Body of pancreas (tissue), 4 donors: ENCODE measurements at places on chromosomes 11 and 22. TPM values are rescaled to one million over a fixed set of nuclear protein-coding genes. Genes with fewer than 3 reads are reported as not detected.

Gene OPCML
- total RNA-seq = not detected

Gene PNPLA3
- total RNA-seq = 0.78 TPM

- DNase-seq = no peak
Observed at GRCh38 chr22:45462034-45462655, 40.5 kb upstream of the FBLN1 start.

DNA sequence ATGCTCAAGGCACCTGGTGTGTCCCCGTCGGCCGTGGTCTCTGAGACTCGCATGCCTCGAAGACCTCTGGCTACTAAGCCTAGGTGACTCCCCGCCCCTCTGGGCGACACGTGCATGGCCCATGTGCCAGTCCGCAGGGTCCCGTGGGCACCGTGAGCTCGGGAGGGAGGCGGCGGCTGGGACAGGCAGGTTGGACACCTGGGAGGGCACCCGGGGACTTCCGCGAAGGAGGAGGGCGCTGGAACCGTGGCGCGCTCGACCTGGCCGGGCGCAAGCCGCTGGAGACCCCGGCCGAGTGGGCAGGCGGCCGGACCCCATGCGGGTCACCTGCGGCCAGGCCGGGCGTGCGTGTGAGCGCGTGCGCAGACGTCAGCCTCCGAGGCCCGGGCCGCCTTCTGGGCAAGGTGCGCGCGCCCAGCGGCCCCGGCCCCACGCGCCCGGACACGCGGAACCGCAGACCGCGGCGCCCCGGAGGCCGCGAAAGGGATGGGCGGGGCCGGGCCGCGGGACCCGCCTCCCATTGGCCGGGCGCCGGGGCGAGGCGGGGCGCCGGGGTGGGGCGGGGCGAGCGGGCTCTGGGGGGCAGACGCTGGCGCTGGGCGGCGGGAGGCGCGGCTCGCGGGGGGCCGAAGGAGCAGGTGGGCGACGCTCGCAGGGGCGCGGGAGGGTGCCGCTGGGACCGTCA, 579 bp upstream of the RASD2 start:
- peak; percentile 64 for DNase-seq

DNA sequence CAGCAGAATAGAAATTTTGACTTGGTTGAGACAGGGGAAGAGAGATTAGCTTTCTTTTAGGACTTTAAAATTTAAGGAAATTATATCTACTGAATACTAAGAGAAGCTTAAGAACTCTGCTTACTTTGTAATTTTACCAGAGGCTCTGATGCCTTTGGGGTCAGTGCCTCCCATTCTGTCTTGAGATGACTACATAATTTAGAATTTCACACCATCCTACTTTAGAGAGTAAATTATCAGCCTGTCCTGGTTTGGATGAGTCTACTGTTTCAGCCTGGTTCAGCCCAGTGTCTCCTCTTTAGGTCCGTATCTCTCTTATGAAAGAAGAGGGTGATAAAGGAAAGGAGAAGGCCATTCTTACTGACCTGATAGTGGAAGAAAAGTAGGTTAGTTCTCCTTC, 9.8 kb downstream of the NUCB2 start:
- no peak for DNase-seq

DNA sequence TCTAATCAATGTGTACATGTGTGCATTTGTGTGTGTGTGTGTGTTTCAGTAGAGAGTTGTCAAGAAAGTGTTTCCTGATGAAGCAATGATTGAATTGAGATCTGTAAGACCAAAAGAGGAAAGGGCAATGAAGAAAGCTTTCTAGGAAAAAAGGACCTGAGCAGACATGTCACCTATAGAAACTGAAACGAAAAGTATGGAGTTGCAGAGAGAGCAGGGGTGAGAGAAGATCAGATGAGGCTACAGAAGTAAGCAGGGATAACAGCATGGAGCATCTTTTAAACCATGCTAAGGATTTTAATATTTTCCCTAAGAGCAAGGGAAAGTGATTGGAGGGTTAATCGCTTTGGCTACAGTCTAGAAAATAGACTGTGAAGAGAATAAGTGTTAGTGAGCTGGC, 1459.4 kb upstream of the TENM4 start:
- DNase-seq = no peak

DNA sequence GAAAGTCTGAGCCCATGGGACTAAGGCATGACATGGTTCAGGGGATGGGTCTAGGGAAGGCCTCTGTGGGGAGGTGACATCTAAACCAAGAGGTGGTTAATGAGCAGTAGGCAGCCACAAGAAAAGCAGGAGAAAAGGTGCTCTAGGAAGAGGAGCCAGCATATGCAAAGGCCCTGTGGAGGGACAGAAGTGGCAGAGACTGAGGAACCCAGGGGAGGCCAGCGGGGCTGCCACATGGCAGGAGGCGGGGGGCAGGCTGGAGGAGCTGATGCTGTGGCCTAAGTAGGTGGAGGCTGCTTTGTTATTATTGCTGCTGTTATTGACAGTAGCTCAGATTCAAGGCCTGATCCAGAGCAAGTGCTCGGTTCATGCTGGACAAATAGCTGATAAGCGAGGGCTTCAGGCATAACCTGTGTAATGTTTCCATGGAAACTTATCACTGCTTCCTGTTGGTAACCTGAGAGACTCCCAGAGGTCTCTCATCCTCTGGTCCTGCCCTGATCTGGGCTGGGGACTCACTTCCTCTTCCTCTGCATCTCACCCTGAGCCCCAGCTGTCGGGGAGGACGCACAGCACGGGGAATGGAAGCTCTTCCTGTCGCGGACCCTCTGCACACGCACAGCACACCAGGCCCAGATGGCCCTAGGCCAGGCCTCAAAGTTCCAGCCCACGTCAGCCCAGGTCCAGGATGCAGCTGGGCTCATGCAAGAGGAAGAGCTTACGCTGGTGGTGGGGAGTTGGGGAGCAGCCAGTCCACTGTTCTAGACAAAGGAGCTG, 75.2 kb upstream of the TP53I11 start:
- DNase-seq = peak; percentile 27

DNA sequence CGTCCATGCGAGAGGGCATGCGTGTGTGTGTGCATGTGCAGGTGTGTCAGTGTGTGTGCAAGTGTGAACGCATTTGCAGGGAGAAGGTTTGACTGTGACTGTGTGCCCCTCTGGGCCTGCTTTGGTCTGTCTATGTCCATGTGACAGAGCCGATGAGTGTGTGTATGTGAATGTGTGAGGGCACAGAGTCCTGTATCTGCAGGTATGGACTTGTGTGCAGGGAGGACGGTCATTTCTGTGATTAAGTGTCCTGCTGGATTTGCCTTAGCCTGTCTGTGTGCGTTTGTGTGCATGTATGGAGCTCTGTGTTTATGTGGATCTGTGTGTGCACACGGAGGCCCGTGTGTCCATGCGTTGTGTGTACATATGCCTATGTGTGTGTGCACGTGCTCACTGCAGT, 5.4 kb downstream of the EMID1 start:
- DNase-seq = no peak

DNA sequence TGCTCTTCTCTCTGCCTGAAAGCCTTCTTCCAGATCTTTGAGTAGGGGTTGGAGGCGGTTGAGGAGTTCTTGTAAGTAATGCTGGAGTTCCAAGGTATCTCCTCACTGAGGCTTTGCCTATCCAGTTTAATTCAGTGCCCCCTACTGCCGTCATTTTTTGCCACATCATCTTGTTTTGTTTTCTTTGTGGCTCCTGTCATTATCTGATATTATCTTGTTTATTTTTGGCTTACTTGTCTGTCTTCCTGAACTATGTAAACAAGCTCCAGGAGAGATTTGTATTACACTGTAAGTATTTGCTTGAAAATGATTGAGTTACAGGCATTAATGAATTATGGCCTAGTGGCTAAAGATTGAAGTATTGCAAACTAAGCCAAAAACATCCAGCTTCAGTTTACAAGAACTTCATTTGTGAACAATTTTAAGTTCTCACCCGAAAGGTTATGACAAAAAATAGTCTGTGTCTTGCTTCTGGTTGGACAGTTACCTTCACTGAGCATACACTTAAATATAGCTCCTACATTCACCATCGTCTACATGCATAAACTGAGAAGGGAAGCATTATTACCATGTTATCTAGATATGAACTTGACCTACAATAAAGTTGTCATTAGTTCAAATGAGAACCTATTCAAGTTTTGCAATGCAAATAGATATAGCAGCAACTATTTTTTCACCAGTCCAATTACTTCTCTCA, 154.8 kb downstream of the ARHGAP42 start:
- no peak for DNase-seq

GRCh38 chr11:44339530-44339883, 29.6 kb upstream of the ALX4 start:
- DNase-seq = no peak

DNA sequence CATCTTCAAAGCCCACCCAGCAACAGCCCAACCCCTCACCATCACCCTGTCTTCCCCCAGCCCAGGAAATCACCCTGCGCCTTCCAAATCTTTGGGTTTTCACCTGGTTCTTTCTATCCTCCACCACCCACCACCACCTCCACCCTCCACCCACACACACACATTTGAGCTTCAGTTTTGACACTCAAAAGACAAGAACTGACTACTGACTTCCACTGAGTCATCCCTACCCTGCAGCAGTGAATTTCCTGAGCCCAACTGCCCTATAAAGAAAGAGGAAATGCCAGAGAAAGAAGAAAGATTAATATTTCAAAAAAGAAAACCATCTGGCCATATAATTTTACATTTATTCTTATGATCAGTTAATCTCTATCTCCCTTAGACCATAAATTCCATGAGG, 137.5 kb downstream of the CHST1 start:
- DNase-seq = no peak
